ENCODE measurements at places on chromosomes 13 and 19.

GRCh38 chr19:29665215-29665825, at the start of gene PLEKHF1:
TSS of gene PLEKHF1 (plus strand) at chr19:29665461. CDS start at chr19:29673840, 8,379 bp downstream.
- peak; percentile 87 for DNase-seq

GRCh38 chr13:51523082-51523518, 61.2 kb upstream of the WDFY2 start:
- DNase-seq: no peak

- DNase-seq: no peak
These were observed 924.0 kb downstream of the PCDH9 start for GRCh38 chr13:66305961-66306617.

- DNase-seq: no peak
These were observed 11.7 kb upstream of the PROZ start for GRCh38 chr13:113146750-113147149.

DNA sequence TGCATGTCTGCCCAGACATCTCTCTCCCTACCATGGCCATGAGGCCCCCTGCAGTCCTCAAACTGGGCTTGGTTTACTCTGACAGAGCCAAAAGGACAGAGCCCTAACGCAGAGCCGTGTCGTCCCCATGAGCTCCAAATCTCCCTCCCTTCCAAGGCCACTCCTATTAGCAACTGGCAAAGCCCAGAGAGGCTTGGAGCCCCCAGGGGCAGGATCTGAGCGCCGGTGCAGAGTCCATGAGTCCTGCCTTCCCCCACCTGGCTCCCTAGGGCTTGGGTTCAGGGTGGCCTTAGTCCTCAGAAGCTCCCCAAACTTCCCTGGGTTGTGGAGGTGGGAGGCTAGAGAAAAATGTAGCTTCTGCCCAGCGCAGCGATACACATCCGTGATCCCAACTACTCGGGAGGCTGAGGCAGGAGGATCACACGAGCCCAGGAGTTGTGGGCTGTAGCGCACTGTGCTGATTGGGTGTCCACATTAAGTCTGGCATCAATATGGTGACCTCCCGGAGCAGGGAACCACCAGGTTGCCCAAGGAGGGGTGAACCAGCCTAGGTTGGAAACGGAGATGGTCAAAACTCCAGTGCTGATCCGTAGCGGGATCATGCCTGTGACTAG, 7.4 kb upstream of the PGPEP1 start:
- DNase-seq: no peak

GRCh38 chr13:112003941-112004340, 63.0 kb upstream of the SOX1 start:
- DNase-seq: no peak

GRCh38 chr19:19409631-19410030, 4.2 kb downstream of the GATAD2A start:
- DNase-seq: no peak

DNA sequence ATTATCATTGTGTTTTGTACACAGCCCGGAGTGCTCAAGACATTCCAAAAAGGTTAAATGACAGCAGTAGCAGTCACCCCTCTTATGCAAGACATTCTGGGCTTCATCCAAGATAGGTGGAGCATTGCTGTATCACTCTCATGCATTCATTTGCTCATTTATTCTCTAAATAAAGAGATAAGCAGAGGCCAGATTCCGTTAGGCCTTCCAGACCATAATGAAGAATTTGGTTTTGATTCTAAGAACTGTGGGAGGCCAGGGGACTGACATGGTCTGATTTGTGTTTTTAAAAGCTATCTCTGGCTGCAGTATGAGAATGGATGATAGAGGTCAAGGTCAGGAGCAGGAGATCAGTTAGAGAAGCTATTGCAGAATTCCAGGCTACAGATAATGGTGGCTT, 145.8 kb downstream of the KCNRG start:
- no peak for DNase-seq

- no peak for DNase-seq
These were observed 23.2 kb upstream of the DCUN1D2 start for GRCh38 chr13:113513761-113514160.

DNA sequence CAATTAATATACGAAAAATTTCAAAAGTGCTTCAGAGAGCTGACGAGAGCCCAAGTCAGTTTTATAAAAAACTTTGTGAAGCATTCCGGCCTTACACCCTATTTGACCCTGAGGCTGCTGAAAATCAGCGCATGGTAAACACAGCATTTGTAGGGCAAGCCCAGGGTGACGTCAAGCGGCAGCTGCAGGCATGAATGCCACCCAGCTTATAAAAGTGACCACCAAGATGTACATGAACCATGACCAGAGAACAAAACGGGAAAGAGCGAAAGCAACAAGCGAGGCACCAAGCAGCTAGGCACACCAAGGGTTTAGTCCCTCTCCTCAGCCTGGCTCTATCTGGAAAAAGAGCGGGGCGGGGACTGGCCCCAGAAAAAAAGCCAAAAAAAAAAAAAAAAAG, 6.0 kb downstream of the SIGLEC11 start:
- DNase-seq: no peak

- DNase-seq: no peak
These were observed 28.6 kb downstream of the F2RL3 start for GRCh38 chr19:16917401-16917800.

GRCh38 chr13:24672141-24673132, 7.8 kb upstream of the ATP12A start:
- DNase-seq: no peak

DNA sequence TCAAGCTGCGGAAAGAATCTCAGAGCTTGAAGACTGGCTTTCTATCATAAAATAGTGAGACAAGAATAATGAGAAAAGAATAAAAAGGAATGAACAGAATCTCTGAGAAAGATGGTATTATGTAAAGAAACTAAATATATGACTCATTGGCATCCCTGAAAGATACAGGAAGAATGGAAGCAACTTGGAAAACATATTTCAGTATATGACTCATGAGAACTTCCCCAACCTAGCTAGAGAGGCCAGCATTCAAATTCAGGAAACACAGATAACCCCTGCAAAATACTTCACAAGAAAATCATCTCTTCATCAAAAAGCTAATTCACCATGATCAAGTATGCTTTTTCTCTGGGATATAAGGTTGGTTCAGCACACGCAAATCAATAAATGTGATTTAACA, 2318.0 kb downstream of the PCDH9 start:
- DNase-seq: no peak

DNA sequence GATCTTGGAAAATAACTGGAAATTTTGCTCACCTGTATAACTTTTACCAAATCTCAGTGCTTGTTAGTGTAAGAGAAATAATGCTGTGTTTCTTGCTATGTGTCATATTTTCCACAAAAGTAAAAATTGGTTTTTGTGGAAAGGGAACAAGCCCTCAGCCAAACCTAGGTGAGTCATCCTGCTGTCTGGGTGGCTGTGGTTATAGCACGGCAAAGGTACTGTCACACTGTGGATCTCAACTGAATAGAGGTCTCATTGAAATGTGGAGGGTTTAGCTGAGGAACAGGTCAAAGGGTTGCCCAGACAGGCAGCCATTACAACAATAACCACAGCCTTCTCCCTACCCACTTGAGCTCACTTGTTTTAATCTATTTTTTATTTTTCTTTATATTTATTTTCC, 338.8 kb upstream of the DACH1 start:
- no peak for DNase-seq

GRCh38 chr19:2288338-2288817, 6.4 kb upstream of the PEAK3 start:
- DNase-seq: no peak

DNA sequence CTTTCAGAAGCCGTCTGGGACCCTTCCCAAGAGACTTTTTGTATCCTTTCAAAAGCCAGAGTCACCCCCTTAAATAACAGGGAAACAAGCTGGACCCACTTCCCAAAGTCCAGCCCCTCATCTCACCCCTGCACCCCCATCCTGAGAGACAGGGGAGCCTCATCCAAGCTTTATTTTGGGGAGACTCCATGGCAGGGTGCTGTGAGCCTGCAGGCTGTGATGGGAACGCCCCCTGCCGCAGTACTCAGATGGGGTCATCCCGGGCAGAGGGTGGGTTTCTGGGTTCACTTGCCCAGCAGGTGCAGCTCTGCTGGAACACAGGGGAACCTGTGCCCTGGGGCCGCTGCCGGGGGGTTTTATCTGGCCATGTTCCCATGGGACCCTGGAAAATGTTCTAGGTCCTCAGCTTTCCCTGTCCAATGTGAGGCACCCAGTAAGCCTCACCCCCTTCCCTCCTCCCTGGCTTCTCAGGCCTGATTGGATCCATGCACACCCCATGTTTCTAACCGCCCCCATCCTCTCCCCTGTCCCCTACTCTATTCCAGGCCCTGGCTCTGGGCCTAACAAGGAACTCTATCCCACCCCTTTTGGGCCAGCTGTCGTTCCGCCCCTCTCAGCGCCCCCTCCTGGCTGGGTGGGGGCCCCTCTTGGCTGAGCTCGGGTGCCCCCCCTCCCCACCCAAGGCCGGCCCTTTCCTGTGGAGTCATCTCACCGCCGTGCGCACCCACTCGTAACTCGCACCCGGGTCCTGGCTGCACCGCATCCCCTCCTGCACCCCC, 1.0 kb downstream of the HIF3A start:
- no peak for DNase-seq

DNA sequence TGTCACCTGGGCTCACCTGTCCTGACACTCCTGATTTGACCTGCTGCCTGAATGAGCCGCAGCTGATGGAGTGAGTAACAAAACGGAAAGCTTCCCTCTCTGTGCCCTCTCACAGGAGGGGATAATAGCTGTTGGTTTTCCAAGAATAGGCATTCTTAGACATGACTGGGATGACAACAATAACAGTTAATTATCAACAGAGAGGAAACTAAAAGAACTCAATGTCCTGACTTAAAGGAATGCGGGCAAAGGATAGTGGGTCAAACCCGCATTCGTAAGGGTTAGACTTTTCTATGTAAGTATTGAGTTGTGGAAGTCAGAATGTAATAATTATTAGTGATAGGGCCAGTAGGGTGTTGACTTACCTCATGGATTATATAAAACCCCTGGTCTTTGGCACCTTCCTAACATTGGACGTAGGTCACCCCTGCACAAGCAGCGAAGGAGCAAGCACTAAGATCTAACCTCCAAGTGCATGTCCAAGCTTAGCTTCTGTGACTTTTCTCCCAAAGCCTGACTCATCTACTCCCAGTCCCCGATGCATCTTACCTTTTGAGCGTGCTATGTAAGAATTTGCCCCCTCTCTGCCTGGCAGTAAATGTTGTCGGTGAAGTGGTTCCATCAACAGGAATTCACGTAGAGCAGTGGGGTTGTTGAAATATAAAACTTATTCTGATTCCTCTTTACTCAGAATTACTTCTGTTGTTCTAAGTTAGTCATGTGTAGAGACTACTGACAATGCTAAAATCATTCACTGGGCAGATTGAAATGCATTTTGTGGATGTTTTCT, 442.3 kb downstream of the FGF9 start:
- no peak for DNase-seq

DNA sequence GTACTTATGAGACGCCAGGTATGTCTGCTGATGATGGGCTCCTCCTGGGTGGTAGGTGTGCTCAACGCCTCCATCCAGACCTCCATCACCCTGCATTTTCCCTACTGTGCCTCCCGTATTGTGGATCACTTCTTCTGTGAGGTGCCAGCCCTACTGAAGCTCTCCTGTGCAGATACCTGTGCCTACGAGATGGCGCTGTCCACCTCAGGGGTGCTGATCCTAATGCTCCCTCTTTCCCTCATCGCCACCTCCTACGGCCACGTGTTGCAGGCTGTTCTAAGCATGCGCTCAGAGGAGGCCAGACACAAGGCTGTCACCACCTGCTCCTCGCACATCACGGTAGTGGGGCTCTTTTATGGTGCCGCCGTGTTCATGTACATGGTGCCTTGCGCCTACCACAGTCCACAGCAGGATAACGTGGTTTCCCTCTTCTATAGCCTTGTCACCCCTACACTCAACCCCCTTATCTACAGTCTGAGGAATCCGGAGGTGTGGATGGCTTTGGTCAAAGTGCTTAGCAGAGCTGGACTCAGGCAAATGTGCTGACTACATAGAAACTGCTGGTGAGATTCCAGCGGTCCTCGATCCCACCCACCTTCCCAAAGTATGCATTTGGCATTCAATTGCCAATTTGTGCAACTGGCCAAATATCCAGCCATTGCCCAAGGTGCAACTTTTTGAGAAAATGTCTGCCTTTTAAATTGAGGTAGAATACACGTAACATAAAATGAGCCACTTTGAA, 10.2 kb downstream of the OR2Z1 start:
- no peak for DNase-seq

DNA sequence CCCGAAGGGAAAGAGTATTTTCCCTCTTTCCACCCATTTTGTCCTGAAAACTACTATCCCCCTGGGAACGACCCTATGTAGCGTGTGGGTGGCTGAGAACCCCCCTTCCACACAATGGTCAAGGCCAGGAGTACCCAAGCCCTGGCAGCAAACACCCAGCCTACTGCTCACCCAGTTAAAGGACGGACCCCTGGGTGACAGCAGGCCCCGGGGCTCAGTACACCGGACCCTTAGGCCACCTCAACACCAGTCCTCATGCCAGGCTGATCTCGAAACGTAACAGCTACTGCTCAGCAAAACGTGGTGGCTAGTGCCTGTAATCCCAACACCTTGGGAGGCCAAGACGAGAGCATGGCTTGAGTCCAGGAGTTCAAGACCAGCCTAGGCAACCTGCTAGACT, 1.4 kb downstream of the ANKRD27 start:
- DNase-seq: no peak

- DNase-seq: no peak
These were observed 766.4 kb downstream of the GPC5 start for GRCh38 chr13:92164822-92165221.

DNA sequence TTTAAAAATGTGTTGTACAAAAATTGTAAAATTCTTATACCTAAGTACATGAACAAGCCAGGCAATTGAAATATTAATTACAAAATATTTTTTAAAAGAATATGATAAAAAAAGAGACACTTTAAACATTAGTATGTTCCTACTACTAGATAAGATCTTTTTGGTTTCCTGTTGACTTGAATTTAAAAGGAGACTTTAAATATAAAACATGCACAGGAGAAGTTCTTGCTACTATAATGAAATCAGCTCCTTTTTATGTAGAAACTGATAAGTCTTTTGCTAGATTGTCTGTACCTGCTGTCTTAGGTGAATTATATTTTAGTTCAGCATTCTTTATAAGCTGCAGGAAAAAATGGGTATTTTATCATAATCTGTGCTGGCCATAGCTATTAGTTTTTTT, 140.2 kb downstream of the TNFSF13B start:
- DNase-seq: no peak

- DNase-seq: no peak
These were observed 52.8 kb downstream of the THSD1 start for GRCh38 chr13:52353193-52353592.

Data from D721Med (cell line).